ENCODE measurements at places on chromosomes 16 and 17.
A peak's percentile ranks its signal among the peaks of the same experiment; 100 is the strongest.

GRCh38 chr17:40303708-40304551 lies 5.0 kb upstream of the RARA start:
- DNase-seq = no peak

GRCh38 chr17:4678448-4679026 lies 25.4 kb downstream of the PELP1 start:
- DNase-seq = no peak

- DNase-seq = no peak
Measured at GRCh38 chr17:65885541-65886312, 306.2 kb downstream of the CEP112 start.

DNA sequence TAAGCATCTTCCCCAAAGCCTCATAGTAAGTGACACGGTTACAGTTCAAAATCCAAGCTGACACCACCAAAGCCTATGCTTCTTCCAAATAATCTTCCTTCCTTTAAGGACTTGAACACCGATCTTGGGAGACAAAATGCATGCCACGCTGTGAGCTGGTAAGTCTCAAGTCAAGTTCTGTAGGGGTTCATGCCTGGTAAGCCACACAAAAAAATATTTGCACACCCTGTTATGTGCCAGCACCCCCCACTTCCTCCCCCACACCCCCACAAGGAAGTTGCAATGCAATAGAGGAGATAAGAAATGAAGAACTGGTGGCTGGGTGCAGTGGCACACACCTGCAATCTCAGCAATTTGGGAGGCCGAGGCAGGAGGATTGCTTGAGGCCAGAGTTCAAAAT lies 5.6 kb downstream of the NOG start:
- DNase-seq = no peak

GRCh38 chr16:35510701-35511100 lies 2051.3 kb downstream of the TP53TG3F start:
- no peak for DNase-seq

GRCh38 chr17:28081467-28081866 lies 39.0 kb downstream of the NLK start:
- DNase-seq = no peak

- DNase-seq = no peak
Measured at GRCh38 chr17:19317359-19318095, 45.0 kb downstream of the B9D1 start.

- DNase-seq = no peak
Measured at GRCh38 chr17:79992649-79993389, 42.9 kb downstream of the TBC1D16 start.

- no peak for DNase-seq
Measured at GRCh38 chr17:60161598-60162330, 12.0 kb downstream of the CA4 start.

- no peak for DNase-seq
Measured at GRCh38 chr16:77328274-77328673, 106.6 kb downstream of the ADAMTS18 start.

DNA sequence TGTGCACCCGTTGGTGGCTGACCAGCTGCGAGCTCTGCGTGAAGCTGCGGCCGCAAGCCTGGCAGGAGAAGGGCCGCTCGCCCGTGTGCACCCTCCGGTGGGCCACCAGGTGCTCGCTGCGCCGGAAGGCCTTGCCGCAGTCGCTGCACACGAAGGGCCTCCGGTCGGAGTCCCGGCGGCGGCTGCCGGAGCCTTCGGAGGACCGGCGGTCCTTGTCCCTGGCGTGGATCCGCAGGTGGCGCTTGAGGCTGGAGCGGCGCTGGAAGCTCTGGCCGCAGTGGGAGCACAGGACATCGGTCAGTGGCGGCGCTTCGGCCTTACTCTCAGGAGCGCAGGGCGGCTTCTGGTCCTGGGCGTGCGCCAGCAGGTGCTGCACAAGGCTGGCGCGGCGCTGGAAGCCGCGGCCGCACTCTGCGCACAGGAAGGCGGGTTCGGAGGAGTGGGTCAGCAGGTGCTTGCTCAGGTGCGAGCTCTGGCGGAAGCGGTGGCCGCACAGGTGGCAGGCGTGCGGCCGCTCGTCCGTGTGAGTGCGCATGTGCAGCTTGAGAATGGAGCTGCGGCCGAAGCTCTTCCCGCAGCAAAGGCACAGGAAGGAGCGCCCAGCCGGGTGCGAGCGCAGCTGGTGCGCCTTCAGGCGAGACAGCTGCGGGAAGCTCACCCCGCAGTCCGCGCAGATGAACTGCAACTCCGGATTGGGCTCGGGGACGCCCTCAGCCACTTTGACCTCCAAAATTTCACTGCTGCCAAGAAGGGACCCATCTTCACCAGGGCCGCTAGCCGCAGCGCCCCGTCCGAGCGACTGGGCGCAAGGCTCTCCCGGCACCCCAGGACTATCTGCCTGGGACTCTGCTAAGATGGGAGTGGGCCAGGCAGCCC lies 9.1 kb downstream of the ZSCAN10 start:
- no peak for DNase-seq

- no peak for DNase-seq
Measured at GRCh38 chr16:87368029-87368770, 15.4 kb downstream of the FBXO31 start.

DNA sequence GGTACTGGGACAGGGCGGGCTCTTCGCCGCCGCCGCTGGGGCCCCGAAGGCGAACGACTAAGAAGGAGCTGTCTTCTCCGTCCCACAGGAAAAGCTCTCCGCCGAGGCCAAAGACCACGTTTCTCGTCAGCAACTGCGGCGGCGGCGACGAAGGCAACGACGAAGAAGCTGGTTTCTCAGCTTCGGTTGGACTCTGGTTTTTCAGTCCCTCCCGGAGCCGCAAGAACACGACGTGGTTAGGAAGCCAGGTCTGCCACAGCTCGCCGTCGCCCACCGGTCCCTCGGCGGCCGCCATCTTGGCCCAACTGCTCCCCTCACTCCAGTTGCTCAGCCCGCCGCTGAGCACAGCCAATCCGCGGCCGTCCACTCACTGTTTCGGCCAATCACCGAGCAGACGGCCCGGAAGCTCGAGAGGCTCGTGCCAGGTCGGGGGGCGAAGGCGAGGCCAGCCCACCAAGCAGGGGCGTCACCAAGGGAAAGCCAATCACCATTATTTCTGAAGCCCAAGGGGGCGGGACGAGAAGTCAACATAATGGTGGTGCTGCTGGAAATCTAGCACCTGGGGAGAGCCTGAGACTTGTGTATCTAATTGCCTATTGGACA lies at the start of gene NUP88:
Gene NUP88 (minus strand): TSS at position 307 of the 603 bp plus-strand sequence. CDS start 12 bp downstream, at position 295.
- DNase-seq = peak; percentile 91
